ENCODE measurements at places on chromosomes 4 and X. TPM values are rescaled to one million over a fixed set of nuclear protein-coding genes. Genes with fewer than 3 reads are reported as not detected.
A peak's percentile ranks its signal among the peaks of the same experiment; 100 is the strongest.

DNA sequence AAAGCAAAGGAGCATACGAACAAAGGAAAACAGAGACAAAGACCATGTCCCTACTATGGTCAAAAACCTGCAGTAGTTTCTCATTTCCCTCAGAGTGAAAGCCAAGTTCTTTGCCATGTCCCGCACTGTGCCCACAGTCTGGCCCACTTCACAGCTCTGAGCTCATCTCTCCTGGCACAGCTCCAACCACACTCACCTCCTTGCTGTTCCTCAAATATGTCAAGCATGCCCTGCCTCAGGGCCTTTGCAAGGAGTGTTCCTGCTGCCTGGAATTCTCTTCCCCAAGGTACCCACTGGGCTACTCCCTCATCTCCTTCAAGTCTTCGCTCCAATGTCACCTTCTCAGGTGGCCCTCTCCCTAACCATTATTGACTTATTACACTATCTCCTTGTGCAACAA is 72.1 kb downstream of the COX18 start:
- no peak for DNase-seq

GRCh38 chrX:3713937-3714434 is 537 bp upstream of the PRKX start:
- peak; percentile 31 for DNase-seq

DNA sequence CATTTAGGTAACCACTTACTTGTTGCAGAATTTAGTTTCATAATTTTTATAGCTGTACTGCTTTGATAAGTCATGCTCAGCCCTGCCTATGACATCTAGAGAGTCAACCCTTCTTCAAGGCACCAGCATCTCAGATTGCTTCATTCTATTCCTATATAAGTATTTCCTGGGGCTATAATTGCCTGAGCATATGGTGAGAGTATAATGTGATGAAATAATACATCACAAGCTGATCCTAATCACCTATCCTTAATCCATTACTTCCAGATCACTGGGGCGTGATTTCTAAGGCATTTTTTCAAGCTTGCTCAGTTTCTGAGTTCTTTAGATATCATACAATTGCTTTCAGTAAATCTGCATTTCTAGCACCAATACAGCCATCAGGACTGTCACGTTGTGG is 200.0 kb upstream of the NPY2R start:
- no peak for DNase-seq

DNA sequence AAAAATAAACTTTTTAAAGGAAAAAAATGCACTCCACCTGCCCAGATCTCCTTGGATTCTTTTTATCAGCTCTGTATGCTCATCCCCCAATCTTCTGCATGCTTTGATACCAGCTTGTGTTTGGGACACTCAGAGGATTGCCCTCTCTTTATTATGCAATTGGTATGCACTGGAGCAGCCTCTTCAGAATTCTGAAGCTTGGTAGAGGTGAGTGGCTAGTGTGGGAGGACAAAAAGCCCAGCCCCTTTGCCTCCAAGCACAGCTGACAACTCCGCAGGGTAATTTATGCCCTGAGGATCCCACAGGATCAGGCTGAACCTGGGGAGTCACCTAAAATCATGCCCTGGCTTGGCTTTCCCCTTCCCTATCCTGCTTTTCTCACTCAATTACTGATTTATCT is 16.7 kb downstream of the IL21 start:
- DNase-seq: no peak

The AVPR2 gene
- total RNA-seq: 0.54 TPM

DNA sequence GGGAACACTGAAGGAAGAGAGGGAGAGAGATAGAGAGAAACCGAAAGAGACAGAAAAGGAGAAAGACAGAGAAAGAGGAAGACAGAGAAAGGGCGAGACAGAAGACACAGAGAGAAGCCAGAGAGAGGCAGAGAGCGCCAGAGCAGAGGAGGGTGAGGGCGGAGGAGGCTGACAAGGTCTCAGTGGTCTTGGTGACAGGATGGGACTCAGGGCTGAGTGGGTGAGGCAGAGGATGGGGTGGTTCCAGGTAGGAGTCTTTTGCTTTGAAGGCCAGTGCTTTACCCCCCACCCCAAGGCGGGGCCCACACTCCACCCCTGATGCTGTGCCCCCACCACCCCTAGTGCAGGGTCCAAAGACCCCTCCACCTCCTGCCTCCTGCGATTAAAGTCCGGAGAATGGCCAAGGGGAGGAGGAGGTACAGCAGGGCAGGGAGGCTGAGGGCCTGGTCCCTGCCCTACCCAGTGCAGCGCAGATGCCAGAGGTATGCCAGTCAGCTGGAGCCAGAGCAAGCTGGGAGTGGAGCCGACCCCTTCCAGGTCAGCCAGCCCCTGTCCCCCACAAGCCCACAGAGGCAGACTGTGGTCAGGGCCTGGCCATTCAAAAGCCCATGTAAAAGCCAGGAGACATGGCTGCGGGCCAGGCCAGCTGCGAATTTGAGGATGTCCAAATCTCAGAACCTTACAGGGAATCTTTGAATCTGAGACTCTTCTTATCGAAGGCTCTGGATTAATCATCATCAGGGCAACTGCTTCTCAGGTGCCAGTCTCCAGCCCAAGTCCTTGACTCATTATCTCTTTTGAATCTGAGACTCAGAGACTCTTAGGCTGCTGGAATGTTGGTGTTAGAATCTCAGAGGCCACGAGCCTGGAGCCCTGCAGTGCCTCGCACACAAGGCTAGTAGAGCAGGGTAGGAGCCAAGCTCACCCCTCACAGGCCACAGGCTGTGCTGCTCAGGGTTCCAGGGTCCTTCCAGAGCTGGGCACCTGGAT is 758 bp downstream of the IQSEC2 start:
- peak; percentile 52 for DNase-seq

The CLIC2 gene
- 13.1 TPM for total RNA-seq

The SEC24B gene
- total RNA-seq: 41.7 TPM

- DNase-seq: no peak
These were observed 1833.2 kb upstream of the PCDH7 start for GRCh38 chr4:28886934-28887333.

DNA sequence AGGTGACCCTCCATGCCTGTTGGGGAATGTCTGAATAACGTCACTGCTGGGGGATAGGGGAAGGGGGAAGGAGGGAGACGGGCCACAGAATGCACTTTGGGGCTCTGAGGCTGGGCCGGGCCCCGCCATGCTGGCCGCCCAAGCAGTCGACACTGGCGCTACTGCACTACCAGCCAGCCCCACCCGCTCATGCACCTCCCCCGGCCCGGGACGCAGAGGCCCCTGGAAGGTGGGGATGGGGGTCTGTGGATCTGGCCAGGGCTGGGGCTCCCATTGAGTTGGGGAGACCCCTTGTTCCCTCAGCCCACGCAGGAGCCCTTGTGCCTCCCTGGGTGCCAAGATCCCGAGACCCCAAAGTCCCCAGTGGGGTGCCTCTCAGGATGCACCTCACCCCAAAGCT is 17.8 kb downstream of the FLNA start:
- DNase-seq: no peak

- no peak for DNase-seq
These were observed 7.2 kb downstream of the FAM53A start for GRCh38 chr4:1676605-1677525.

DNA sequence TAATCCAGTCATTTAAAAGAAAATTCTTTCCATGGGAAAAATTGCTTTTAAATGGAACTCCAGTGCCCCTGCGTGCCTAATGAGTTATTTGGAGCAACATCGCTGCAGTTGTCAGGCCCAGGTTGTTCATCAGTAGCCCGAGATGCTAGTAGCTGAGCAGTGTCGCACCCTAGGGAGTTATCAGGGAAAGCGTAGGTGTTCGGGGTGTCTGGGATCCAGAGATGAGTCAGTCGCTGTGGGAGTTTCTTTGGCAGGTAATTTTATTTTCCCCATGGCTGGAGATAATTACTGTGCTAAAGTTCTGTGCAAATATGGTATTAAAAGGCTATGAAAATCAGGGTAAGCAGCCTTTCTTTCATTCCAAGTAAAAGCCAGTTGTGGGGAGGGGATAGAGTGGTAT is 49.4 kb downstream of the ANXA3 start:
- no peak for DNase-seq

DNA sequence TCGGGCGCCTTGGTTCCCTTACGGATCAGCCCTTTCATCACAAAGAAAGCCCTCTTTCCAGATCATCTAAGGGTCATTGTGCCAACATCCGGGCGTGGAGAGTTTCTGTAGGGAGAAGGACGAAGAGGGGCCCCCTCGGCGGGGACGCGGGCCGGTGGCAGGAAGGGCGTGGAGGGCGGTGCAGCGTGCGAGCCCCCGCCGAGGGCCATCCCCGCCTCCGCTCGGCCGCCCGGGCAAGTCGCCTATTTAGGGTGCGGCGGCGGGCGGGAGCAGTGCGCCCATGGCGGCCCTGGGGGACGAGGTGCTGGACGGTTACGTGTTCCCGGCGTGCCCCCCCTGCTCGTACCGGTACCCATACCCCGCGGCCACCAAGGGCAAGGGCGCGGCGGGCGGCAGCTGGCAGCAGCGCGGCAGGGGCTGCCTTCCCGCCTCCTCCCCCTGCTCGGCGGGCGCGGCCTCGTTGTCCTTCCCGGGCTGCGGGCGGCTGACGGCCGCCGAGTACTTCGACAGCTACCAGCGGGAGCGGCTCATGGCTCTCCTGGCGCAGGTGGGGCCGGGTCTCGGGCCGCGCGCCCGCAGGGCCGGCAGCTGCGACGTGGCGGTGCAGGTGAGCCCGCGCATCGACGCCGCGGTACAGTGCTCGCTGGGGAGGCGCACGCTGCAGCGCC is at the start of gene ZAR1:
ZAR1 (plus strand) TSS at position 241 of the 668 bp plus-strand sequence; CDS start at position 281, 40 bp downstream.
- peak; percentile 41 for DNase-seq

The STK32B gene
- total RNA-seq: 2.2 TPM

GRCh38 chr4:102326951-102327350 is 18.3 kb downstream of the SLC39A8 start:
- DNase-seq: no peak
